ENCODE measurements at places on chromosomes 5 and 9.

- DNase-seq: no peak
Observed at GRCh38 chr5:53749621-53750020, 189.2 kb downstream of the NDUFS4 start.

GRCh38 chr5:149731617-149732323 lies 1.7 kb downstream of the PPARGC1B start:
- DNase-seq: peak; percentile 49

DNA sequence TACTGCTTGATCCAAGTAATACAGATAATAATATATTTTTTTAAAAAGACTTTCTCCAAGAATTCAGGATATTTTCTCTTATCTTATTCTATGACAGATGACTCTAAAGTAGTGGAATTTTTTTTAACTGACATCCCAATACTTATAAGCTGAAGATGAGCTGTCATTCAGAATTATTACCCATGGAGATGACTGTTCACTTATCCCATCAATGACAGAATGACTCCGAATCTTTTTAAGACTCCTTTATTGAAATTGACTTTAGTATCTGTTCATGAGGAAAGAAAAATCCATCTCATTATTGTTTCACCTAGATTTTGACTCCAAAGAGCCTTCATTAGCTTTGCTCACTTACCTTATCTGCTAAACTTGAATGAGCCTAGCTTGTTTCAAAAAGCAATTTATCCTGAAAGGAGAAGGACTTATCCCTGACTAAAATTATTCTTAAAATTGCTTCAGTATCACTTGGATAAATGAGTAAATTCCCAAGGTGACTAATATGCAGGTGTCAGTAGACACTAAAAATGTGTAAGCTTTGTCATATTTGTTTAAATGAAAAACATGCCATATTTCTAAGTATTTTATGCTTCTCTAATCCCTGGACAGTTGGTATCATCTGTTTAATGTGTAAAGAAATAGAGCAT lies 146.9 kb downstream of the PLCXD3 start:
- no peak for DNase-seq

DNA sequence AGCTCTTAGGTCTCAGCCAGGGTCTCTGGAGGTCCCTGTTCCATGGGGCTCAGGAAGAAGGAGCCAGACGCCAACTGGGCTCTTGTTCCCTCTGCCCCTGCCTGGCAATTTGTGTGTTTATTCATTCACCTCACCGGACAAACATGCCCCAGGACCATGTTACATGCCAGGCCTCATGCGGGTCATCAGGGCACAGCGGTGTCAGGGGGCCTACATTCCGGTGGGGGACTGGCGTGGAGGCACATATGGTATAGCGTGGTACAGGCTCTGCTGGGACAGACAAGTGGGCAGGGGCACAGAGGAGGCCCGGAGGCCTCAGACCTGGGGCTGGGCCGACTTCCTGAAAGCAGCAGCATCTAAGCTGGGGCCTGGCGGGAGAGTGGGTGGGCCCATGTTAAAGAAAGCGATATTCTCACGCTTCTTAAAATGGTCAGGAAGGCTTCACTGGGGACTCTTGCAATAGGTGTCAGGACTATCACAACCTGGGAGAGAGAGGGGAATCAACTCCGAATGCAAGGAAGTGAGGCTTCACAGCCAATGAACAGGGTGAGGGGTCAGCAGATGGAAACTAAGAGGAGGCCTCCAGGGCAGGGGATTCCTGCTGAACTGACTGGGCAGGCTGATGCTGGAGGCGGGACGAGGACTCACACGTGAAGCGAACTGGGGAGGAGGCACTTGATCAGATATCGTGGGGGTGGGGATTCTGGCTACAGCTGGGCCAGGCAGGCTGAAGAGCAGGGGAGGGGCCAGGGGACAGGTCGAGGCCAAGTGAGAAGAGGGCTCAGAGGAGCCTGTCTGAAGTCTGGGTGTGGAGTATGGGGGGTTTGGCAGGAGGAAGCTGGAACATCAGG lies 41.9 kb downstream of the NCS1 start:
- no peak for DNase-seq

Measured in posterior cingulate gyrus (tissue), 11 donors.